ENCODE measurements at places on chromosomes 11 and 22.

DNA sequence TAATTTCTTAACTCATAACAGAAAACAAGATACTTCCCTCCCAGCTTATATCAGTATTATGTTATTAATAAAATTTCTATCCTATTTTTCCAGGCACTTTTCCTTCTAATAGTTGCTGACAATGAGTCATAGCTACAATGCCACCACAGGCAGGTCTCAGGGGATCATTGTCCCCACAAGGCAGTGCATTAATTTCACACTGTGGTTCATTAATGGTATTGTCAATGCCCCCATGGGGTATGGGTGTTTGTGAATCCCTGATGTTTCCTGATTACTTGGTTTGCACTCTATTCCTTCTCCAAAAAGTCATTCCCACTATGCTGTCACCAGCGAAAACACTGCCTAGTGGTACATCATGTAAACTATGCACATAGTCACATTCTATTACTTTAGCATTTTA lies 345.5 kb upstream of the CTSC start:
- DNase-seq = no peak

DNA sequence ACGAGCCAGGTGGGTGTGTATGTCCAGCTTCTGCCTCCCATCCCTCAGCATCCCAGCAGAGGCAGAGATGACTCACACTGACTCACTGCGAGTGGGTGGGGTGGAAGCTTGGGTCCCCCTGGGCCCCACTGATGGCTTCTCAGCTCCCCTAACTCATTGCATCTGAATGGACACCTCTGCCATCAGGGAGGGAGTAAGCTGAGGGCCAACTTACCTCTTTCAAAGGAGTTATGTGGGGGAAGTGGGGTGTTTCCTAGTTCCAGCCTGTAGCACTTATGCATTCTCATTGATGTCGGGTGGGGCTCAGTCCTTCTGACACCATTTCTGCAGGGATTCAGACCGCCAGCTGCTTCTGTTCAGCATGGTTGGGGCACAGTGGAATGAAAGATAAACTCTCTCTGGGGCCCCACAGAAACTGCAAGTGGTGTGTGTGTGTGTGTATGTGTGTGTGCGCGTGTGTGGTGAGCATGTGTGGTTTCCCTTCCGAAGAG lies 1425.8 kb downstream of the TBC1D22A start:
- DNase-seq = no peak

GRCh38 chr22:29339381-29340235 lies 24.1 kb upstream of the RASL10A start:
- no peak for DNase-seq

GRCh38 chr11:67261946-67262681 lies 4.2 kb upstream of the GRK2 start:
- no peak for DNase-seq

DNA sequence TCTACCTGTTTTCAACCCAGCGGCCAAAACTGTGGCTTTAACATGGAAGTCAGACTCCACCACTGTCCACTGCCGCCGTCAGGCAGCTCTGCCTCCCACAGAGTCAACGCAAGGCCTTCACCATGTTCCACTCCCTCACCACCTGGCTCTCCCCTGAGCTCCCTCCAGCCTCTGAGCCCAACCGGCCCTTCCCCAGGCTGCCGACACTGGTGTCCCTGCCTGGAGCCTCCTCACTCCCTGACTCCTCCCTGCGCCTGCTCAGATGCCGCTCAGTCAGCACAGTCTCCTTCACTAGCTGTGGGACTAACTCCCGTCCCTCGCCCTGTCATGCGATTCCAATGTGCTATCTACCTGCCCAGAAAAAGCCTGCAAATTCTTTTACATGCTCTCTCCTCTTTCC lies 16.3 kb downstream of the SULT4A1 start:
- DNase-seq = no peak

Data from HT-29 (cell line).